SIG-M5 (cell line): ENCODE measurements at places on chromosomes 1 and 21.
A peak's percentile ranks its signal among the peaks of the same experiment; 100 is the strongest.

DNA sequence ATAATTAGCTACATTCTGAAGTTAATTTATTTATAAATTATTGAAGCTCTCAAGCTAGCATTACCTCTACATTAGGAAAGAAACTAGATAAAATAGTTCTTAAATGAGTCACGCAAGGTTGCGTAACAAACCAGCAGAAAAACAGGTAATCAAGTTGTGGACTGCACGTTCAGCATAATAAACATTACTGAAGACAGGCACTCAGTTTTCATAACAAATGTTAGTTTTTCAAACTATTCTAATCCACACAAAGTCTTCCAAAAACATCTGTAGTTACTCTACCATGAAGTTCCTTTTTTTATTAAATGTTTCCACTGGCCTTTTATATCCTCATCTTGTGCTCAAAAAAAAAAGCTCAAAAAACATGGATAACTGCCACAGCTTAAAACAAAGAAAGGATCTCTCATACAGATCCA, 1.3 kb downstream of the TOR1AIP2 start:
- no peak for DNase-seq

DNA sequence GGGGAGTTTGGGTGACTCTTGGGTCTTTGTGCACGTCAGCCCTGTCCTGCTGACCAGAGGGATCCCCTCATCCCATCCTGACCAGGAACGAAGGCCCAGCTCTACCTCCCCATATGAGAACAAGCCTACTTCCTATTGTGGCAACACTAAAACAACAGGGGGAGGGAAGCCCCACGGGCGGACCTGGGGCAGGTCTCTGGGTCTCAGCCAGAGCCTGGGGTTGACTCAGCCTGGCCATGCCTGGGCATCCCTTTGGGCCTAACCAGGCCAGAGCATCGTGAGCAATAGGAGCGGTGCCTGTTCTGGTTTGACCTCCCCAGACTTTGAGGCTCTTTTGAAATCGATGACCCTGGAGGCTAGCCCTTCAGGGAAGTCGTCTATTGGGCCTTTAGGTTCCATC, 16.8 kb downstream of the RPS6KA1 start:
- DNase-seq: no peak

DNA sequence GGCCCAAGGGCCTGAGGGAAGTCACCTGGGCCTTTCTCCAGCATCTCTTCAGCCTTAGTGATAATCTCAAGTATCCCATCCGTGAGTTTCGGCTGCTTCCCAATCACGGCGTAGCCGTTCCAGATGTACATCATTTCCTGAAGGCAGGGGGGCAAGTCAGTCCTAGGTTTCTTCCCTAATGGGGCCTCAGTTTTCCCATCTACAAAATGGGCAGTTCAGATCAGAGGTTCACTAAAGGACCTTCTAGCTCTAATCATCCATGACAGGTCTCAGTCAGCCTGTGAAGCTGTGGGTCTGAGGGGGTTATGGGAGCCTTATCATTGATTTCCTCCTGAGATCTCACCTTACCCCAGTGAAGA, 39.9 kb downstream of the TTC39A start:
- no peak for DNase-seq

DNA sequence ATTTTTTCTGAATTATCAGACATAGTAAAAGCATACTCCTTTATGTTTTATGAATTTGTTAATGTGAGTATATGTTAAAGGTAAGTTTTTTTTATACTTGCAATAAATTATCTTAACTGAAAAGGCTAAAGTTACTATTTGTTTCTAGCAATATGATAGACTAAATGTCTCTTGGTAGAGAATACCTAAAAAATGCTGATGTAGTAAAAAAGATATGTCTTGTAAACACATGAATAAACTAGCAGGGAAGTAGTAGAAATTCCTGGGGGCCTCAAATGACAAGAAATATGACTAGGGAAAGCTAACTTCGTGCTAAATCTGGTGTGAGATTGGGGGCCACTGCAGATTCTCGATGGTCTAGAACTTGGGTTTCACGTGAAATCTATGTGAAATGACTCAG, 188.1 kb upstream of the CACNA1E start:
- DNase-seq: no peak

DNA sequence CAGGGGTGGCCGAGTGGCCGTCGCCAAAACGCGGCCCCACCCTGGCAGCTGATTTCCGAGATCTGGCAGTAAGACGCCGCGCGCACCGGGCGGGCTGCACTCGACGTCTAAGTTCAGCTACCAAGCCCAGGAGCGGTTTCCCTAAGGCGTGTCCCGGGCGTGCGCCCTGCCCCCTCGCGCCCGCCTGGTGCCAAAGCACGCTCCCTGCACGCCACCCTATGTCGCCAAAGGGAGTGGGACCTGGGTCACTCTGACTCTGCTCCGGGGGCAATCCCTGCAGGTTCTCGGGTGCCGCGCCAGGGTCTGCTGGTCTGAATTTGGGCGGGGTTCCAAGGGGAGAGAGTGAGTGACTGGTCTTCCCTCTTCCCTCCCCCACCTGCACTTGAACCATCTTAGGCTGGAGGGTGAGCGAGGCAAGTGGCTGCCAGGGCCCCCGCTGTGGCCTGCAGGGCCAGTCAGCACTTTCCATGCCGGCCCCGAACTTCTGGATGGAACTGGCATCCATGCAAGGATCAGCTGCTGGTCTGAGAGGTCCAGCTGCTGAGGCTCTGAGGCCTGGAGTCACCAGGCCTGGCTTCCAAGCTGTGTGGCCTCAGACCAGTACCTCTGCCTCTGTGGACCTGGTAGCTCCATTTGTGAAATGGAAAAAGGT, at the start of gene LRRC38:
Gene LRRC38 (minus strand): TSS at position 109 of the 652 bp plus-strand sequence. CDS start 410 bp downstream, outside the sequence.
- DNase-seq: no peak

GRCh38 chr1:227212164-227212563, 106.1 kb downstream of the CDC42BPA start:
- DNase-seq: no peak

DNA sequence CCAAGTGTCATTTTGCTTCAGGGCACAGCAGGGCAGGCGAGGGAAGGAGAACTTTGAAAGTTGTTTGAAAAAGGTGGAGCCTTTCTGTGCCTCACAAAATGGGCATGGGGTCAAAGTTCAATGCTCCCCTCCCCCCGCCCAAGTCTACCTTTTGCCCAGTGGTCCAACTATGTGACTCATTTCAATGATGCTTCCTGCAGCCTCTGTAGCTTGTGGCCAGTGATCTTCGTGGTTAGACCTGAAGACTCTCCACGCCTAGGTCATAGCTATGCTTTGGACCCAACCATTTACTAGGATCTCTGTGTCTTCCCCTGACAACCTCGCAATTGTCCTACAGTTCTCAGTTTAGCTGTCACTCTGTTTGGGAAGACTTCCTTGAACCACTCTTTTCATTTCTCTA, 280.3 kb upstream of the GJB5 start:
- DNase-seq: no peak

- no peak for DNase-seq
Measured at GRCh38 chr1:200901796-200902444, 7.2 kb downstream of the INAVA start.

DNA sequence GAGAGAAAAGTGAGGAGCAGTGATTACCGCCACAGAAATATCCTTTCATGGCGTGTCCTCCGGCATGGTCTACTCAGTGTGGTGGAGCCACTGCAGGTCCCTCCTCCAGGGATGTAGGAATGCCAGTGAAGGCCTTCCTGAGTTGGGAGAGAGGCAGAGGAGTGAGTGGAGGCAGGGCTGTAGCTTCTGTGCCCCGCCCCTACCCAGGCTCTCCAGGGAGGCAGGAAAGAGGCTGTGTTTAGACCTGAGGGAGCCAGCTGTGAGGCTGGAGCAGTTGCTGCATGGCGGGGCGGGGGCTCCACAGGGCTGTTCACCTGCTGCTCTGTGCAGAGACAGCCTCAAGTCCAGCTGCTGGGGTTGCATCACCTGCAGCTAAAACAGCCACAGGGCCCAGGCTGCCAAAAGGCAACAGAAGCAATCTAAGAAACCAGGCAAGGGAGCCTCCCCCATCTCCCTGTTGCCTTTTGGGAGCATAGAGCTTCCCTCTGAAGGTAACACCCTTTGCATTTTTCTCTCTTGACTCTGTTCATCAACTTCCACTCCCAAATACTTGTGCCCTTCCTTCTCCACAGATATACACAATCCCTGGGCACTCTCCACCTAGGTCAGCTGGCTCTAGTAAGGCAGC, 801 bp upstream of the ANXA9 start:
- no peak for DNase-seq

DNA sequence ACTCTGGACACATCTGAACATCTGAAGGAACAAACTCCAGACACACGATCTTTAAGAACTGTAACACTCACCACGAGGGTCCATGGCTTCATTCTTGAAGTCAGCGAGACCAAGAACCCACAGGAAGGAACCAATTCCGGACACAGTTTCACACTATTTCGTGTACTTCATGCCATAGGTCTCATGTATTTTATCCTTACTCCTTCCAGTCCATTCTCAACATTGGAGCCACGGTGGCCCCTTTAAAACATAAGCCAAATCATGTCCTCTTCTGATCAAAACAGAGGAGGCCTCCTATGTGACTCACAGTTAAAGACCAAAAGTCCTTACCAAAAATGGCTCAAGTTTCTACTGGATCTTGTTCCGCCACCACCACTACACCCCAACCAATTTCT, 29.8 kb upstream of the RCOR3 start:
- no peak for DNase-seq

DNA sequence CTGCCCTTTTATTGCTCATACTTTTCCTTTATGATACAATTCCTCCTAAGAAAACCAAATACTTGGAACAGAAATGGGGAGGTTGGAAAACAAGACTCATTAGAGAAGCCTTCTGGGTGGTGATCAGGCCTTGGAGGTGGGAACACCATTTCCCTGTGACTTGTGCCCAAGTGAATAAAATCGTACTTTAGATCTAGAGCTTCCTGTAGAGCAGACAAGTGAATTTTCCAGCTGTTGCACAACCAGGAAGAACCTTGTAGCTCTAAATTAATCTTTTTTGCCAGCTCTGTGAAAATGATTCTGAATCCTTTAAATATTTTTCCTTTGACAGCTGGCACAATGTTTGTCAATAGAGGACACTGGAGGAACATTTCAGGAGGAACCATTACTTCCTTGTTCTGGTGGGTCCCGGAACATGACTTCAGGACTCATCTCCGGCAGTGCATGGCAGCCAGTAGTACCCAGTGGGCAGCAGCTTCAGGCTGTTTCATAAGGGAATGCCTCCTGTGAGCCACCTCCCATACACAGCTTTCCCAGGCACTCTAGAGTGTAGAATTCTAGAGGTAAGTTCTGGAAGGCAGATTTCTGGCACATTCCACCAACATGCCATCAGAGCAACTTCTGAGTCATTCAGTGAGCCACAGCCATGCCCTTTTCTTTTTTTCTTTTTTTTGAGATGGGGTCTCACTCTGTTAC, 5.5 kb upstream of the SNAPIN start:
- no peak for DNase-seq

- DNase-seq: no peak
Measured at GRCh38 chr1:181485287-181486097, 2.2 kb downstream of the CACNA1E start.

GRCh38 chr1:226268421-226269124, 40.4 kb downstream of the LIN9 start:
- DNase-seq: no peak

GRCh38 chr21:43193088-43193650, 24.4 kb downstream of the CRYAA start:
- DNase-seq: no peak

GRCh38 chr1:24186993-24187790, at the start of gene IFNLR1:
TSS of gene IFNLR1 (minus strand) at chr1:24187289. CDS start at chr1:24187248, 41 bp downstream.
- no peak for DNase-seq

- DNase-seq: peak; percentile 21
Measured at GRCh38 chr21:42145569-42146272, 73.2 kb upstream of the ABCG1 start.

- no peak for DNase-seq
Measured at GRCh38 chr1:56957931-56958330, 7.9 kb downstream of the C8B start.

DNA sequence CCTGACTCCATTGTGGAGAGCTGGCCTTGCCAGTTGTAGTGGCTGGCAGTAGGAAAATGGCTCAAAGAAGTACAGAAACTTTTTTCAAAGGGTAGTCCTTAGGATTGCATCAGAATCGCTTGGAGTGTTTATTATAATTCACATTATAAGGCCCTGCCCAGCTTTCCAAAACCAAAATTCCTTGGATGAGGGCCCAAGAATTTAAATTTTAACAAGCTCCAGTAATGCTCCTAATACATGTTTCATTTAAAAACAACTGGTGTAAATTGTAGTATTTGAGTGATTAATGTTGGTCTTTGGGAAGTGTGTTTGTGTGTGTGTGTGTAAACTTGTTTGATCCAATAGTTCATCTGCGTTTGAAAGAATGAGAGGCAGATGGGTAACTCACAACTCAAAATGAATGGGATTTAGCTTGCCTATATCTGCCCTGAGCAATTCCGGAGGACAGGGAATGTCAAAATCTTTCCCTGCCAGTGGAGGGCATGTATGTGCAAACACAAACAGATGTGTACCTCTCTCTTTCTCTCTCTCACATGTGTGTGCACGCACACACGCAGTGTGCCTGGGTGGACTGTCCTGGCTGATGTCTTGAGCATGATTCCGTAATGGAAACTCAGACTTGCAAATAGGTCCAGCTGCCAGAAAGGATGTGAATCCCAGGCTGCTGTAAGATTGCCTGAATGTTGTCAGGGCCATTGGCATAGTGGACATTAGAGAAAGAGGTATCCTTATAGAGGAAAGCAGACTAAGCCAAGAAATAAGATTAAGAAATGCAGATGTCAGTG, 293.1 kb downstream of the LMX1A start:
- DNase-seq: no peak

DNA sequence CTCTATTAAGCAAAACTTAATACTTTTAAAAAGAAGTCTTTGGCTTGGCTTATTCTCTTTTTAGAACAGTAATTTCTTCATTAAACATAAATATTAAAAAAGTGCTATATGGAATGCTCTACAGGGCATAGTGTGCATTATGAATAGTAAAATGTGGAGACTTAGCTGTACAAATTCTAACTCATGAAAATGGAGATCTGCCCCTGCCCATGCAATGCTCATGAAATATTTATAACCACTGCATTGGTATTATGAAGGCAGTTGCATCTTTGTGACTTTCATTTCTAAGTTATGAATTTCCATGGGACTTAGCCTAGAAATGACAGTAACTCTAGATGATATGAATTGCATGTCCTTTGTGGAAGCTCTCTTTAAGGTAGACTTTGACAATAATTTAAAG, 586.0 kb downstream of the PTBP2 start:
- no peak for DNase-seq
